ENCODE measurements at places on chromosomes 4 and X.

GRCh38 chr4:10495651-10496050 lies 38.4 kb upstream of the ZNF518B start:
- no peak for DNase-seq

DNA sequence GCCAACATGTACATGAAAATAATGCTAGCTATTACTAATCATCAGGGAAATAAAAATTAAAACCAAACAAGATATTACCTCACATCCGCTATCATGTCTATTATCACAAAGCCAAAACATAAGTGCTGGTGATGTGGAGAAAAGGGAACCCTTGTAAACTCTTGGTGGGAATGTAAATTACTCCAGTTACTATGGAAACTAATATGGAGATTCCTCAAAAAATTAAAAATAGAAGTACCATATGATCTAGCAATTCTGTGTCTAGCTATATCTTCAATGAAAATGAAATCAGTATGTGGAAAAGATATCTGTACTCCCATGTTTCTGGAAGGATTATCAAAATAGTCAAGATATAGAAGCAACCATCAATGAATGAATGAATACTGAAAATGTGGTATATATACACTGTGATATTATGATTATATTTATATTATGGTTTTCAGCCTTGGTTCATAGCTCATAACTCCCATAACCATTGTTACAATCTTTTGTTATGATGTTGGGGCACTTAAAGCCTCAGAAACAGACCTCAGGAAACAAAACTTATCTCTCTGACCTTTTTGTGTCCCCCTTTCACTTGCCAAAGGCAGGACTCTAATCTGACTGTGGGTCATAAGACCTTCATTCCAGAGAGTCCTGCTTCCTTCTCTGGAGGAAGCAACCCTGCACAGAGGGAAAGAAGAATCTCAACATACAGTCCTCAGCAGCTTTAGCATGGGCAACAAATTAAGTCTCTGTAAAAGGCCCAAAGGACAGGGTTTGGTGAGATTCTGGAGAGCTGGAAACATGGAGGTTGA lies 933.2 kb downstream of the ADGRL3 start:
- no peak for DNase-seq

DNA sequence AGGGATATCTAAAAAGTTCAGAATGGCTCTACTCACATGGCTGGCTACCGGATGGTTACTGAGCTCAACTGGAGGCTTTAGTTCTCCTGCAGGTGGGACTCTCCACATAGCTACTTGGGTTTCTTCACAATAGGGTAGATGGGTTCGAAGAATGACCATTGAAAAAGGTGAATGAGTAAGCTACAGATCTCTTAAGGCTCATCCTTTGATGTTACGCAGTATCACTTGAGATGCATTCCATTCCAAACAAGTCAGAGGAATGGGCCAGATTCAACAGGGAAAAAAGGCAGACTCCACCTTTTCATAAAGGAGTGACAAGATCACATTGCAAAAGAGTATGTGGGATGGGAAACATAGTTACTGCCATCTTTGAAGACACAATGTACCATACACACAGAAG lies 52.6 kb downstream of the DDX53 start:
- DNase-seq: no peak

GRCh38 chrX:63258144-63258543 lies 93.0 kb downstream of the SPIN4 start:
- DNase-seq: no peak

DNA sequence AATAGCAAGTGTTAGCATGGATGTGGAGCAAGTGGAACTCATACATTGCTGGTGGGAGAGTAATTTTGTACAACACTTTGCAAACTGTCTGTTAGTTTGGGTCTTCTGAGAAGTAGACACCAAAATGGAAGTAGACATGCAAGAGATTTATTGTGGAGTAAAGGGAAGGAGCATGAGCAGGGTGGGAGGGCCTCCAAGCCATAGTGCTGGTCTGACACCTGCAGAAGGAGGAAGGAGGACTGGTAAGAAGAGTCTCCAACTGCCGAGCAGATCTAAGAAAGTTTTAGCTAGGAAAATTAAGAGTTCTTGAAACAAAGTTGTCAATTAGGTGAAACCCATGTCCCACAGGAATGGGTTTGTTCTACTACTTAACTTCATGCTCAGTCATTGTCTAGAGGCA lies 64.0 kb upstream of the DDIT4L start:
- no peak for DNase-seq

DNA sequence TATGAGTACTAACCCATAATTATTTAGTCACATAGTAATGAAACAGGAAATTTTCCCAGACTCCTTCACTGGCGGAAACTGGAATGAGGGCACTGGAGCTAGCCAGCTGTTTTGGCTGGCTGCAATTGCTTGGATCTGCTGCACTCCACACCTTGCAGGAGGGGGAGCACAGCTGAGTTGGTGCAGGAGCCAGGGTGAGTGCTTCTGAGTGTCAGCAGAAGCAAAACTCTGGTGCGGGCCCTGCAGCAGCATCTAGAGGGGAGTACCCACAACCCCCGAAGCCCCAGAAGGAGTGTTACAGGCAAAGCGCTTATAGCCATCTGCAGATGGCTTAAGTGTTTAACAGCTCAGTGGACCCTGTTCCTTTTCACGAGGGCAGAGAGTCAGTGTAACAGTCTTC lies 96.1 kb downstream of the RPA4 start:
- no peak for DNase-seq

- DNase-seq: no peak
These were observed 7.4 kb upstream of the KDR start for GRCh38 chr4:55132775-55133174.

GRCh38 chrX:35023683-35024082 lies 81.1 kb downstream of the FAM47B start:
- no peak for DNase-seq

GRCh38 chr4:176834531-176834930 lies 41.8 kb upstream of the VEGFC start:
- DNase-seq: no peak

GRCh38 chr4:158778156-158778711 lies 9.4 kb downstream of the FNIP2 start:
- DNase-seq: no peak

GRCh38 chr4:13483768-13484121 lies 395 bp downstream of the RAB28 start:
- DNase-seq: no peak

DNA sequence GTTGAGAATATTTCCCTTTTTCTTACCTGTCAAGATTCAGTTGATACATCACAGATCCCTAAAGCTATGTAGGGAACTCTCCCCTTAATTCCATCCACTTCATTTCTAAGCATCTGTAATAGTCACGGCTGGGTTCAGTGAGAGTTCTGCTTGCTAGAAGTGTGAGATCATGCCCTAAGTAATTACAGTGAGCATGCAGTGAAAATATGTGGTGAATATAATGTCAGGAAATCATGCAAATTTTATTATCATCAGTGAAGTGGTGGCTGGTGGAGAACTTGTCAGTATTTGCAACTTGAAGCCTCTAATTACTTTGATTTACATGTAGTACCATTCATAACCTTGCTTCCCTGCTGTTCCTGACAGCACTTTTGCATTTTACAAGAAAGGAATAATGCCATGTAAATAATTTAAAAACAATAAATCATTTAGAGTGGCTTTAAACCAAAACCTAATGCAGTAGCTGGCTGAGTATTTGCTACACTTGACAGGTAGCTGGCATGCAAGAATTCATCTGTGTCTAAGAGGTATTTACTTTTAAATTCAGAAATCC lies 28.3 kb upstream of the CFAP299 start:
- no peak for DNase-seq

DNA sequence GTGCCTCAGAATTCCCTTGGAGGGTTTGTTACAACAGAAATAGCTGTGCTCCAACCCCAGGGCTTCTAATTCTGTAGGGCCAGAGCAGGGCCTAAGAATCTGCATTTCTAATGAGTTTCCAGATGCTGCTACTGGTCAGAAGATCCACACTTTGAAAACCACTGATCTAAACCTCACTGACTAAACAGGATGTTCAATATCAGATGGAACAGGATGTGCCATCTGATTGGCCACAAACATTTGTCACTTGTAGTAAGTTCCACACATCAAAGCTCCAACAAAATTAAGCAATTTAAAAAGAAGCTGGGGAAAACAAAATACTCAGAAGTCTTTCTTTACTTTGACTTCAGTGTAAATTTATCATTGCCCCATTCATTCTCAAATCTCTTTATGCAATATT lies 14.3 kb downstream of the CASK start:
- no peak for DNase-seq

DNA sequence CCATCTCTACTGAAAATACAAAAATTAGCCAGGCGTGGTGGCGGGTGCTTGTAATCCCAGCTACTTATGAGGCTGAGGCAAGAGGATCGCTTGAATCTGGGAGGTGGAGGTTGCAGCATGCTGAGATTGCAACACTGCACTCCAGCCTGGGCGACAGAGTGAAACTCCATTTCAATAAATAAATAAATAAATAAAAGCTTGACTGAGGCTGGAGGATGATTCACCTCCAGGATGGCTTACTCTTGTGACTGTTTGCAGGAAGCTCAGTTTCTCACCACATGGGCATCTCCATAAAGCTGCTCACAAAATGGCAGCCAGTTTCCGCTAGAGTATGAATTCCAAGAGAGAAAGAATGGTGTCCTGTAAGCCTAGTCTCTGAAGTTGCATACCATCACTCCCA lies 191.7 kb upstream of the EDNRA start:
- no peak for DNase-seq

- DNase-seq: no peak
These were observed 639 bp upstream of the MTM1 start for GRCh38 chrX:150567645-150568319.

DNA sequence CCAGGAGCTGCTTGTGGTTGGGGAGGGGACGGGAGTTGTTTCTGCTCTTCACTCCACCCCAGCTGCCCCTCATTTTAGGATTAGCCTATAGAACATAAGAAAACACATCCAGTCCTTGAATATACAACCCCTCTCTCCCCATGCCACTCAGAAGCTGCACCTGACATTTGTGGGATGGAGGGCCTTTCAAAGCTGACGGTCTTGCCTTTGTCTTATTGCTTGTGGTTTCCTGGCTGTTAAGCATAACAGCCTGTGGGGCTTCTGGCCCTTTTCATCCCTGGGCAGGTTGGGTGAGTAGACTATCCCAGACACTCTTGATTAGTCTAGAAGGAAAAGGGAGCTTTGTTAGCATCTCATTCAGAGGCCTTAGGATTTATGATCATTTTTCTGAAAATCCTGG lies 407.6 kb upstream of the BOD1L1 start:
- no peak for DNase-seq

- no peak for DNase-seq
These were observed 124.2 kb downstream of the NFKB1 start for GRCh38 chr4:102625232-102625930.

DNA sequence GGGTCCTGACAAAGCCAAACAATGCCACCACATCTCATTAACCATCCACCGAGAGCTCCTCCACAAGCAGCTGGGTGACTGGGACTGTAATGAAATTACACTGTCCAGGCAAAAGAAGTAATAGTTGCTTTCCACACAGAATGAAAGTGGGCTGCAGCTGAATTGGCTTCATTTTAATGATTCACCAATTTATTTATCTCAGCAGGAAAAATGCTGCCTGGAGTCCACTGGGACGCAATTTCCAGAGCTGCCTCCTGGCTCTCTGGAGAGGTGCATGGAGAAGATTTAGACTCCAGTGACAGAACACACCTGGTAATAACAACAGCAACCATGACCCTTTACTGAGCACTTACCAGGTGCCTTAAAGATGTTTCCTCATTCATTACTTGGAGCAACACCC lies 226.7 kb downstream of the LDB2 start:
- DNase-seq: no peak

DNA sequence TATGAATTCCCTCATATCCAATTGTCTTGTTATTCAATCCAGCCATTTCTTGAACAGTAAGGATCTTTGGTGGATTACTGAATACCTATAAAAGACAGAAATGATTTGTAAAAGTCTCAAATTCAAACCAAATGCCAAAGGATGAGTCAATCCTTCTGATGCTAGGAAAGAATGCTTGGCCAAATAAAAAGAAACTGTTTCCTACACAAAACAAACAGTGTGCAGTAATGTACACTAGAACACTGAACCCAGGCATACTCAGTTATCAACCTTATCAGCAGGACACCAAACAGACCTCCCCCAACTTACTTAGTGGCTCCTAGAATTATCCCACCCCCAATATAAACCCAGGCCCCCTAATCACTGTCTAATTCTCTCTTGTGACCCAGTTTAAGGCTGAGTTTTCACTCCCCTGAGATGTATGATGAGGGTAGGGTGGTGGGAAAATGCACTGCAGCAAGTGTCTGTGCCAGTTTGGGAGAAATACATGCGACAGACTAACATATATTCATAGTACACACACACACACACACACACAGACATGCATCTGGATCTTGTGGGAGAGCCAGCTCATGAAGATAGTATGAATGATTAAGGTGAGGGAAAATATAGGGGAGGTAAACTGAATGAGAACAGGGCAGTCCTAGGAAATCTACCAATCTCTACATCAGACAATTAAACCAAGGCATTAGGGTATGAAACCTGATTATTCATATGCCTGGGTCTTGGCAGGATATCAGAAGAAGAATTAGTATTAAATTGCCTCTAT lies 35.0 kb downstream of the CLDN2 start:
- DNase-seq: no peak

GRCh38 chr4:121088867-121089266 lies 16.5 kb upstream of the NDNF start:
- DNase-seq: no peak

GRCh38 chr4:83240379-83240875 lies 44.2 kb downstream of the COQ2 start:
- DNase-seq: no peak

DNA sequence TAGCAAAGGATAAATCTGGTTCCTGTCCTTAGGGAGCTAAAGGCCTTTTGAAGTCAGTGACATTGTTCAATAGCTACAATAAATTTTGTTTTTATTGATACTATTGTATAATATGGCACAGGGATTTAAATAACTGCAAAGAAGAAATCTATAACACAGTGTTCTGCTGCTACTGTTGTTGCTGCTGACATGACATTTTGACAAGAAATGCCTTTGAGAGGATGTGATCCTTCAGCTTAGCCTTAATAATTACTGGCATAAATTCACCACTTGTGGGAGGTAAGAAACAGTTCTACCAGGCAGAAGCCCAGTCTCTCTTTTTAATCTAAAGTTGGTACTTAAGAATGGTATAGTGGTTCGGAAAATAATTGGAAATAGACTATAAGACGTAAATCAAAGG lies 4.1 kb downstream of the SULT1E1 start:
- no peak for DNase-seq

GRCh38 chrX:41703574-41704029 lies 14.8 kb downstream of the GPR34 start:
- DNase-seq: no peak

DNA sequence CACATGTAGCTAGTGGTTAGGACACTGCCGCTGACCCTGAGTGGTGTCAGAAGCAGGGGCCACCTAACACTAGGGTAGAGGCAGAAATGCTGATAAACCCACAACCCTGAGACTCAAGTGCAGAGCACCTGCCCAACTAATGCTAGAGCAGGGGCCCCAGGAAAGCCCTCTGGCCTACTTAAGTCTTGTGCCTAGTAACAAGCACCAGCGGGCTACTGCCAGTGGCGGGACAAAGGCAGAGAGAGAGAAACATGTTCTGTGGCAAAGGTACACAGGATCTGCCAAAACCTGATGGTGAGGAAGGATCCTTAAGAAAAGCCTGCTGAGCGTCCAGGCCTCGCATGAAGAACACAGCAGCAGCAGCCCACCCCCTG lies 172.4 kb downstream of the PRDM5 start:
- DNase-seq: no peak
